ENCODE measurements at places on chromosomes 12 and 14. TPM values are rescaled to one million over a fixed set of nuclear protein-coding genes. Genes with fewer than 3 reads are reported as not detected.

Gene SYNE3
- total RNA-seq: 6.5 TPM

Gene ACTR10
- total RNA-seq: 55.6 TPM

Gene FRS2
- total RNA-seq: 22.9 TPM

Gene GUCY2C
- not detected for total RNA-seq

Gene GDF3
- not detected for total RNA-seq

Gene TSHR
- total RNA-seq: not detected
